ENCODE measurements at places on chromosomes 2 and 18.

DNA sequence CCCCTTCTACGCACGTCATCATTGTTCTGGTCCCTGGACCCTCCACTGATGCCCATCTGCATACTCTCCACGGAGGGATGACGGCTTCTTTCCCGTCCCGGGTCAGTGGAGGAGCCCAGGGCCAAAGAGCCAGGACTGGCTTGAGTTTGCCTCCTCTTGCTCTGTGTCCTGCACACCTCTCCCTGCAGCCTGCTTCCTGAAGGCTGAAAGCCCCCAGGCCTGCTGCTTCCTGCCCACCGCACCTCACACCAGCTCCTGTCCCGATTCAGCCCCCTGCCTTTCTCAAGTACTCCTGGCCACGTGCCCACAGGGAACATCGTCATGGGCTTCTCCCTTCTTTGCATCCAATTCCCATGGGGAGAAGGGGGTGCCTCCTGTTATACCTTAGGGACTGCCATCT is 7.1 kb downstream of the ADCY3 start:
- no peak for DNase-seq

GRCh38 chr2:150885236-150885635 is 376.4 kb downstream of the RBM43 start:
- no peak for DNase-seq

- no peak for DNase-seq
Observed at GRCh38 chr18:35073186-35074105, 32.2 kb downstream of the MAPRE2 start.

DNA sequence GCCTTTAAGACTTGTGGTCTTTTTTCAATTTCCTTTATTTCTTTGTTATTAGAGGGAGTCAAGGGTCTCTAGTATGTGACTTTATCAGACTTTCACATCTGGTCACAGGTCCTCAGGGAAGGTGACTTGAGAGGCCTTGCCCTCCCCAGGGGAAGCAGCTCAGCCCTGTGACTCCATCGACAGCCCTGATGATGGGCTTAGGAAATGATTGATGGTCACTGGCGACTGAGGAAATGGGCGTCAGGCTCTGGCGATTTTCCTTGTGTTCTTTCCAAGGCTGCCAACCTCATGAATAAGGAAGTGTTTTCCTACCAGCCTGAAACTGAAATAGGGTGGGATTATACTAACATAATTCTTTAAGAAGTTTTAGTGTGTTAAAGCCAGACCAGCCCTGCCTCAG is 21.1 kb downstream of the SERPINE2 start:
- no peak for DNase-seq

GRCh38 chr2:154338352-154338967 is 360.0 kb upstream of the KCNJ3 start:
- DNase-seq: no peak

- no peak for DNase-seq
Observed at GRCh38 chr18:52598921-52599320, 258.9 kb downstream of the DCC start.

- no peak for DNase-seq
Observed at GRCh38 chr18:66046032-66046602, 295.3 kb downstream of the CDH7 start.

DNA sequence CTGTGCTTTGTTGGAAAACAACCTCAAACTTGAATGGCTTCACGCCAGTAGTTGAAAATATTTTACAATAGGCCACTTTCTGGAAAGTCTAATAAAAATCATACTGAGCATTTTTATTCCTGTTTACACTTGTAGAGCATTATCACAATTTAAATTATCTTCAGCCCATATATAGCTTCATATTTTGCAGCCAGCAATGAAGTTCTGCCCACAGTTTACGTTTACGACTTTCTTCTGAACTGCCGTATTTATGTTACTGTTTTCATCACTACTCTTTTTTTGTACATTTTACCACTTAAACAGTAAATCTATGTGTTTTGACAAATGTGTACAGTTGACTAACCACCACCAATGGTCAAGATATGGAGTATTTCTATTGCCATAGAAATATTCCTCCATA is 86.2 kb downstream of the COPS8 start:
- DNase-seq: no peak

DNA sequence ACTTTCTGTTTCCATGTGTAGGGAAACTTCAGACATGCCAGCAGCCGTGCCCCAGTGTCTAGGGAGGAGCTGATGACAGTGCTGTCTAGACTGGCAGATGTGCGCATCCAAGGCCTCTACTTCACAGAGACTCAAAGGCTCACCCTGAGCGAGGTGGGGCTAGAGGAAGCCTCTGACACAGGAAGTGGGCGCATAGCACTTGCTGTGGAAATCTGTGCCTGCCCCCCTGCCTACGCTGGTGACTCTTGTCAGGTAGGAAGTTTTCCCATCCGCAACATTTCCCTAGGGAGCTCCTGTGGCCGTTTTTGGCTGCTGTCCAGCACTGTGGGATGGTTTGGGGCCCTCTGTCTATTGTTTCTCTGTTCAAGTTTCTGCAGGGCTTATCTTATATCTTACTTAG is 143.1 kb upstream of the TTC39C start:
- peak; percentile 7 for DNase-seq

- no peak for DNase-seq
Observed at GRCh38 chr2:25397777-25398176, 56.1 kb upstream of the DNMT3A start.

GRCh38 chr2:165874445-165875039 is 79.0 kb downstream of the TTC21B start:
- DNase-seq: no peak

GRCh38 chr2:31327505-31327904 is 87.0 kb downstream of the XDH start:
- DNase-seq: no peak

DNA sequence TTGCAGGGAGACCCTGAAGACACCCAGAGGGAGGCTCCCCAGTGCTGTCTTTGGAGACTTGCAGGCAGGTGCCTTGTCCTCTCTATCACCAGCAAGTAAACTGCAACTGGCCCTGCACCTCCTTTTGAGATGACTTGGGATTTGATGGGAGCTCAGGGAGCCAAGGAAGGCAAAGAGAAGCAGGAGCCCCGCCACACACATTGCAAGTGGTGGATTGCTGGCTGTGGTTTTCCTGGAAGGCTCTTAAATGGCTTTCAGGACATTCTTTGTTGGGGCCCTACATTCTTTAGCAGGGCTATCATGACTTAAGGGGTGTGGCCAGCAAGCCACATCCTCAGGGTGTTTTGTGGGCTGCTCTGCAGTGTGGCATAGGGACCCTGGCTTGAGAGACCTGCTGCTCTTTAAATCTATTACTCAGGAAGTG is 39.9 kb upstream of the CDC42EP3 start:
- DNase-seq: no peak

GRCh38 chr2:174063492-174064092 is 98.4 kb upstream of the SP3 start:
- DNase-seq: no peak

GRCh38 chr18:48140731-48141130 is 210.3 kb upstream of the SMAD2 start:
- DNase-seq: no peak

- no peak for DNase-seq
Observed at GRCh38 chr2:190138032-190138431, 75.5 kb upstream of the MSTN start.

DNA sequence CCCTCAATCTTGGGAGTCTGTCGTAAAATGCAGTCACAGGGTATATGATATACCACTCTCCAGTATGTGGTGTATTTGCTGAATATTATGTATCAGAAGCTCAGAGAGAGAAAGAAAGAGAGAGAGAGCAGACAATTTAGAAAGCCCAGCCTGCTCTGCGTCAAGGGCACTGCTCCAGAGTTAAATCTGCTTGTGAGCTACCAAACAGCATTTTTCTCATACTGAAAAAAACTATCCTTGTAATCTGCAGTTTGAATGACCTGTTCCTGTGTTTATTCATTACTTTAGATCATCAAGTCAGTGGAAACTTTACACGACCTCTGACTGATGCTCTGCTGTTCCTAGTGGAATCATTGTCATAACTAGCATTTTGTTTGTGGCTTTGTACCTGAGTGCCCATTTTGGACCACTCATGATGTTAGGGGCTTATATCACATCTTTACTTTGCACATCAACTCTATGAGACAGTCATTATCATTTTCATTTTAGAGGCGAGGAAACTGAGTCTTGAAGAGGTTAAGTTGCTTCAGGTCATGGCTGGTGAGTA is 89.2 kb upstream of the PELI1 start:
- DNase-seq: no peak

DNA sequence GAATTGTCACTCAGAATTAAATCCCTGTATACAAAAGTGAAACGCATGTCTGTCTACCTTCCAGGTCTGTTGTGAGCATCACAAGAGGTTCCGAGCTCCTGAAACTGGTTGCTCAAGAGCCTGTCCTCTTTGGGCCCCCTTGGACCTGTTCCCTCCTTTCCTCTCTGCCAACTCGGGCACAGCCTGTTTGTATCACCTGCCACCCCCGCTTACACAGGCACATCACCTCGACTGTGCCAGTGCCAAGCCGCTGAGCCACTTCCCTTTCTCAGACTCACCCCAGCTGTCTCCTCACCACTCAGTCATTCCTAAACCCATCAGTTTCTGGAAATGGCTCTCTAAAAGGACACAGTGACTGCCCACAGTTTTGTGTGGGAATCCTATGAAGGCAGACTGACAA is 3.1 kb downstream of the EFR3B start:
- no peak for DNase-seq

- DNase-seq: no peak
Observed at GRCh38 chr2:41886145-41886664, 161.6 kb upstream of the PKDCC start.

GRCh38 chr18:39208729-39209128 is 1643.1 kb upstream of the CELF4 start:
- DNase-seq: no peak

DNA sequence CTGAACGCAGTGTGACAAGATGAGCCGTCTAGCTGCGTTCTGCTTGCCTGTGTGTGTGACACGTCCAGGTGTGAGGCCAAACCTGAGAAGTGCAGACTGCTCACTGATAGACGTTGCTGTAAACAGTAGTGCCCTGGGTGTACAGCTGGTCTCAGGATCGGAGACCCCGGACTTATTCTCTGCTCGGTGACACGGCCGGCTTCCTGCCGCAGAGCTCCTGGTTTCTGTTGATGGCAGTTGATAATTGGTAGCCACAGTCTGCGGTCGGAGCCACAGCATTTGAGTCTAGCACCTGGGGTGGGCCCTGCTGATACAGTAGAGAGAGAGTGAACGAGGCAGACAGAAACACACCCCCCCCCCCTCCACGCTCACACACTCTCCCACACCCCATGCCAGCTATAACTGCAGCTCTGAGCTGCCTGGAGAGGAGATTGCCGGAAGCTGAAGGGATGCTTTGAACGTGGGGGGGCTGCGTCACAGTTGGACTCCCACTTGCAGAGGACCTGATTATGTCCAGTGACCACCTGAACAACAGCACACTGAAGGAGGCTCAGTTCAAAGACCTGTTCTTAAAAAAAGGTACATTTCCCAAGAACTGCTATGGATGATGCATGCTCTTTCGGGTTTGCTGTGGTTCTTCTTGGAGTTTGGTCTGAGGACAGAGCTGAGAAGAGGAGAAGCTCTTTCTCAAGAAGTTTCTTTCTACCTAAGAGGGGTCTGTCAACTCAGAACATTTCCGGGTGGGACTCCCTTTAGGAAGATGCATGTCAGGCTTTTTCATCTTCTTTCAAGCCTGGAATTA is 114.0 kb downstream of the FAM210A start:
- peak; percentile 64 for DNase-seq

DNA sequence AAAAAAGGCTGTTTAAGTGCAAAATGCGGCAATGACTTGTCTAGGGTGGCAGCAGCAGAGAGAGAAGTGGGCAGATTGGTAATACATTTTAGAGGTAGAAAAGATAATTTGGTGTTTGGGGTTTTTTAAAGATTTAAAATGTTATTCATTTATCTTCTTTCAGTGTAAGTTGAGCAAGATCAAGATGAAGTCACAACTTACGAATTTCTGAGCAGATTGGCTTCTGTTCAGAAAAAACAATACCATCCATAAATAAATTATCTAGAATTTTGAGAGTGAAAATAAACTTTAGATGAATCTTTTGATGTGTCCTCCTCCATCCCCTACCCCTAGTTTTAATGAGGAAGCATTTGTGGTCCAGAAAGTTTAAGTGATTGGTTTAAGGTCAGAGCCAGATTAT is 47.9 kb upstream of the FAM171B start:
- DNase-seq: no peak

- no peak for DNase-seq
Observed at GRCh38 chr2:224278531-224278930, 123.4 kb downstream of the FAM124B start.

DNA sequence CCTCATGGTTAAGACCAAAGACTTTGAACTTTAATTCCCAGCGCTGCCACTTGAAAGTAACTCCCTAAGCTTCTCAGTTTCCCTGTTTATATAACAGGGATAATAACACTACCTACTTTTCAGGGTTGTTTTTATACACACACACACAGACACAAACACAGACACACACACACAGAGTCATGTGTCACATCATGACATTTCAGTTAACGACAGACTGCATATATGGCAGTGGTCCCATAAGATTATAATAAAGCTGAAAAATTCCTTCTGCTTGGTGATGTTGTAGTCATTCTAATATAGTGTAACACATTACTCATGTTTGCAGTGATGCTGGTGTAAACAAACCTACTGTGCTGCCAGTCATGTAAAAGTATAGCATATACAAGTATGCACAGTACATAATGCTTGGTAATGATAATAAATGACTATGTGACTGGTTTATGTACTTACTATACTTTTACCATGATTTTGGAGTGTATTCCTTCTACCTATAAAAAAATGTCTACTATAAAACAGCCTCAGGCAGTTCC is 89.2 kb upstream of the ITGA4 start:
- DNase-seq: no peak

GRCh38 chr2:145265244-145265643 is 745.3 kb upstream of the ZEB2 start:
- DNase-seq: no peak

DNA sequence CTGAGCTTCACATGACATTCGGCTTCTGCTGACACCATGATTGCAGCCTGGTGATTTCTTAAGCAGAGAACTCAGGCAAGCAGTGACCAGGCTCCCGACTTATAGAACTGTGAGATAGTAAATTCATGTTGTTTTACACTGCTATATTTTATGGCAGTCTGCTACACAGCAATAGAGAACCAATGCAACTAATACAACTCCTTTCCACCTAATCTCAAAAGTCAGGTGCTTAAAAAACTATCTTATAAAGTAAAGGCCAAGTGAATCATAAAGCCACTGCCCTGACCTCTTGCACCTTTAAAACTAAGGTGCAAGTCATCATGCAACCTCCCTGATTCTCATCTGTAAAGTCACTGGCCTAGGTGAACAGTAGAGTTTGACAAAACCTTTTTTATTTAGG is 95.3 kb upstream of the GLS start:
- no peak for DNase-seq
